ENCODE measurements at places on chromosomes 12 and 14. TPM values are rescaled to one million over a fixed set of nuclear protein-coding genes. Genes with fewer than 3 reads are reported as not detected.

The CELA1 gene
- not detected for total RNA-seq

The KRT85 gene
- not detected for total RNA-seq

The PTPRQ gene
- total RNA-seq: 0.49 TPM

The IL22 gene
- not detected for total RNA-seq

The KERA gene
- total RNA-seq: 1.2 TPM
